ENCODE measurements at places on chromosomes 7 and 10. TPM values are rescaled to one million over a fixed set of nuclear protein-coding genes. Genes with fewer than 3 reads are reported as not detected.

The LRMDA gene
- 5.2 TPM for total RNA-seq

The OR2A7 gene
- total RNA-seq = 10.7 TPM

GRCh38 chr7:3879355-3880075 lies 578.5 kb downstream of the SDK1 start:
- H3K27ac ChIP-seq = no peak overlapping the region
- DNase-seq = no peak
- no peaks in the 10 kb centered on the region for H3K36me3 ChIP-seq
- no peaks in the 10 kb centered on the region for H3K27me3 ChIP-seq
- no peak overlapping the region for H3K4me3 ChIP-seq
- no peaks in the 10 kb centered on the region for H3K4me1 ChIP-seq

The TCF7L2 gene
- total RNA-seq = 65.1 TPM

GRCh38 chr7:159078193-159078910 lies 66.3 kb downstream of the VIPR2 start:
- H3K4me1 ChIP-seq = no peaks in the 10 kb centered on the region
- no peaks in the 10 kb centered on the region for H3K27me3 ChIP-seq
- no peaks in the 10 kb centered on the region for H3K36me3 ChIP-seq
- no peak for DNase-seq
- no peak overlapping the region for H3K27ac ChIP-seq

The CCDC172 gene
- not detected for total RNA-seq

The C7orf57 gene
- total RNA-seq = 0.24 TPM

The CFAP69 gene
- 4.2 TPM for total RNA-seq

DNA sequence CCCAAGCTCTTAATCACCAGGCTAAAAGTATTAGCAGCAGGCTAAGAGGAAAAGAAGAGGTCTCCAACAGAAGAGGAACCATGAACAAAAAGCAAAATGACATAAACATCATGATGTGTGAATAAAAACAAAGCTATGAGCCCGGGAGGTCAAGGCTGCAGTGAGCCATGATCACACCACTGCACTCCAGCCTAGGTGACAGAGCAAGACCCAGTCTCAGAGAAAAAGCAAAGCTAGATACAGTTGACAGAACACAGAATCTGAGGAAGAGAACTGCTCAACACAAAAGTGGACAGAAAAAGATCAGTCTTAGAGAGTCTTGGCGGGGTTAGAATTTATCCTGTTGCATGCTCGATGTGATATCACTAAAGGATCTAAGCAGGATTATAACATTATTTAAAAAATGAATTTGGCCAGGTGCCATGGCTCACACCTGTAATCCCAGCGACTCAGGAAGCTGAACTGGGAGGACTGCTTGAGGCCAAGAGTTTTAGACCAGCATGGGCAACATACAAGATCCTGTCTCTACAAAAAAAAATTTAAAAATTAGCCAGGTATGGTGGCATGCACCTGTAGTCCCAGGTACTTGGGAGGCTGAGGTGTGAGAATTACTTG lies 37.5 kb downstream of the NT5C2 start:
- H3K36me3 ChIP-seq = no peaks in the 10 kb centered on the region
- H3K27ac ChIP-seq = no peak overlapping the region
- H3K4me3 ChIP-seq = no peak overlapping the region
- no peaks in the 10 kb centered on the region for H3K27me3 ChIP-seq
- H3K4me1 ChIP-seq = no peaks in the 10 kb centered on the region

- no peaks in the 10 kb centered on the region for H3K27me3 ChIP-seq
- DNase-seq = no peak
- no peaks in the 10 kb centered on the region for H3K36me3 ChIP-seq
- no peak overlapping the region for H3K27ac ChIP-seq
- H3K4me3 ChIP-seq = no peak overlapping the region
Observed at GRCh38 chr10:6607182-6607581, 27.1 kb upstream of the PRKCQ start.

GRCh38 chr10:73731588-73732375 lies 12.4 kb upstream of the SEC24C start:
- no peak overlapping the region for H3K4me3 ChIP-seq
- no peak overlapping the region for H3K27ac ChIP-seq
- H3K4me1 ChIP-seq = peaks cover 7% of the 10 kb centered on the region
- no peaks in the 10 kb centered on the region for H3K36me3 ChIP-seq
- DNase-seq = no peak

DNA sequence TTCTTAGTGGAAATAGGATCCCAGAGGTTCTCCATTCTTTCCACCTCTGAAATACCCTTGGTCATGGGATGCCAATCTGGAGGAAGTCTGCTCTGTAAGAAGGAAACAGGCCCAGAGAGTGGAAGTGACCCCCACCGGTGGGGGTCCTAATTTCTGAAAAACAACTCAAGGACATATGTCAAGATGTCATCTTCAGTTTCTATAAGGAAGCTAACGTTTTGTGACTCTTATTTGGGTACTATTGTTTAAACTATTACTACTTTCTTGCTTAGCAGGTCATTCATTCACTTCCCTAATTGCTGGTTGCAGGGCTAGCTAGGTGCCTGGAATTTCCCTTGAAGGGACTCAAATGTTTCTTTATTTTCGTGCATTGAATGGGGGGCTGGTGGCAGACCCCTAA lies 1.9 kb upstream of the ZNF775 start:
- H3K4me1 ChIP-seq = peaks cover 17% of the 10 kb centered on the region
- DNase-seq = no peak
- H3K27me3 ChIP-seq = no peaks in the 10 kb centered on the region

The KNDC1 gene
- 0.32 TPM for total RNA-seq

The DPP6 gene
- total RNA-seq = 3.9 TPM

The HECW1 gene
- total RNA-seq = 0.40 TPM

The R3HCC1L gene
- total RNA-seq = 16.8 TPM

DNA sequence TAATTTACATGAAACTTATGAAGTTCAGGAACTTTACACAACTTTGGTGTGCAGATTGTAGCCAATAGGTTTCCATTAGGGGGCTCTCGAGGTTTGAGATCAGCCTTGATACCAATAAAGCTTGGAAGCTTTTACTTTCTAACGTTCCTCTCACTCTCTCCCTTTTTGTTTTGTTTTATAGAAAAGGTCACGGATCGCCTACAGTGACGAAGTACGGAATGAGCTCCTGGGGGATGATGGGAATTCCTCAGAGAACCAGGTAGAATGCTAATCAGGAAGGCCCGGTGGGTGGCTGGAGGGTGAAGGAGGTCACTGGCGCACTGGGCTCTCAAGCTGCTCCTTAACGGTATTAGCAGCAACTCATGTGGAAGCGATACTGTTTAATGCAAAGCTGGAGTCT lies 79.9 kb downstream of the VTI1A start:
- H3K4me3 ChIP-seq = no peak overlapping the region
- DNase-seq = no peak
- no peaks in the 10 kb centered on the region for H3K36me3 ChIP-seq
- no peaks in the 10 kb centered on the region for H3K4me1 ChIP-seq
- no peak overlapping the region for H3K27ac ChIP-seq
- no peaks in the 10 kb centered on the region for H3K27me3 ChIP-seq

DNA sequence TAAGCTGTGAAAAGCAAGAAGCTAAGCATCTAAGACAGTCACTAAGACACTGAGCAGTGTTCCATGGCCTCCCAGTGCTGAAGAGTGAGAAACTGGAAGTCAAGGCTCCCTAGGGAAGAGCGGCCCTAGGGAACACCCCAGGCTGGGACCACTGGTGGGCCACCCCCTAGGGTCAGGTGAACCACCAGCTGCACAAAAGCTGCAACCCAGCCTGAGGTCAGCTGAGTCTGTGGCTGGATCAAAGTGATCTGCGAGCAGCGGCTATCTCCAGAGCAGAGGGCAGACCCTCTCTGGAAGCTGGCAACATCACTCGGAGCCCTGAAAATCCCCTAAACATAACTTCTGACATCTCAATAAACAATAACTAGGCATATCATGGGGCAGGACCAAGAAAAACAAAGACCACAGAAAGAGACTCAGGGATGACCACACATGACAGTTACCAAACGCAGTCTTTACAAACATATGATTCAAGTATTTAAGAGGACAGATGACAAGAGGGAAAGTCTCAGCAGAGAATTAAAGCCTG lies 125.8 kb downstream of the DLG5 start:
- no peaks in the 10 kb centered on the region for H3K27me3 ChIP-seq
- H3K27ac ChIP-seq = no peak overlapping the region
- H3K4me3 ChIP-seq = no peak overlapping the region
- no peaks in the 10 kb centered on the region for H3K4me1 ChIP-seq
- H3K36me3 ChIP-seq = peaks cover 7% of the 10 kb centered on the region

GRCh38 chr10:10662716-10663408 lies 354.8 kb upstream of the CELF2 start:
- H3K4me1 ChIP-seq = no peaks in the 10 kb centered on the region
- peaks cover 4% of the 10 kb centered on the region for H3K27me3 ChIP-seq
- DNase-seq = no peak
- H3K27ac ChIP-seq = no peak overlapping the region
